ENCODE measurements at places on chromosomes 2 and 18.

GRCh38 chr2:62267696-62268095 is 71.8 kb downstream of the B3GNT2 start:
- DNase-seq: no peak

DNA sequence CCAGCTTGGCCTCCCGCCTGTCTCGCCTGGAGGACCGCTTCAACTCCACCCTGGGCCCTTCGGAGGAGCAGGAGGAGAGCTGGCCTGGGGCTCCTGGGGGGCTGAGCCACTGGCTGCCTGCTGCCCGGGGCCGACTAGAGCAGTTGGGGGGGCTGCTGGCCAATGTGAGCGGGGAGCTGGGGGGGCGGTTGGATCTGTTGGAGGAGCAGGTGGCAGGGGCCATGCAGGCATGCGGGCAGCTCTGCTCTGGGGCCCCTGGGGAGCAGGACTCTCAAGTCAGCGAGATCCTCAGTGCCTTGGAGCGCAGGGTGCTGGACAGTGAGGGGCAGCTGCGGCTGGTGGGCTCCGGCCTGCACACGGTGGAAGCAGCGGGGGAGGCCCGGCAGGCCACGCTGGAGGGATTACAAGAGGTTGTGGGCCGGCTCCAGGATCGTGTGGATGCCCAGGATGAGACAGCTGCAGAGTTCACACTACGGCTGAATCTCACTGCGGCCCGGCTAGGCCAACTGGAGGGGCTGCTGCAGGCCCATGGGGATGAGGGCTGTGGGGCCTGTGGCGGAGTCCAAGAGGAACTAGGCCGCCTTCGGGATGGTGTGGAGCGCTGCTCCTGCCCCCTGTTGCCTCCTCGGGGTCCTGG is 3.7 kb upstream of the KHK start:
- no peak for DNase-seq

DNA sequence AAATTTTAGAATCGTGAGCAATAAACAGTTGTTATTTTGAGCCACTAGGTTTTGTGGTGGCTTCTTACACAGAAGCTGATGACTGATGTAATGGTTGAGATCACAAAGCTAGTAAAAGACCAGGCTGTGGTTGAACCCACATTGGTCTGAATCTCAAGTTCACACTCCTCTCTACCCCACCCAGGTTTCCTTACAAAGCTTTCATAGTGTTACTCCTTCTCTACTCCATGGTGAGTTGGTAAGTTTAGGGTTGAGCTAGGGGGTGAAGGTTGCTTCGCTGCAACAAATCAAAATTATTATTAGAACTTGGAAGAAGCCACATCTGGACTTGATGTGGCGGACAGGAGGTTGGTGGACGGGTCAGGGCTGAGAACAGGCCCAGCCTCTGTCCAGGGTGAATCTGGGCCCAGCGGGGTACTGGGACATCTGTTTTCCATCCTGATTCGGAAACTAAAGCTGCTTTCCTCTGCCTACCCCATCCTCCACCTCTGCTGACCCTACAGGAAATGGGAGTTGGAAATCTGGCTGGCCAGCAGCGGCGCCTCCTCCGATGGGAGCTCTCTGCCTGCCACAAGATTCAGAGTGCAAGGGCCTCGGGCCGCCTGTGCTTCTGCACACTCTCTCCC is 86.3 kb downstream of the ZFP36L2 start:
- DNase-seq: no peak

DNA sequence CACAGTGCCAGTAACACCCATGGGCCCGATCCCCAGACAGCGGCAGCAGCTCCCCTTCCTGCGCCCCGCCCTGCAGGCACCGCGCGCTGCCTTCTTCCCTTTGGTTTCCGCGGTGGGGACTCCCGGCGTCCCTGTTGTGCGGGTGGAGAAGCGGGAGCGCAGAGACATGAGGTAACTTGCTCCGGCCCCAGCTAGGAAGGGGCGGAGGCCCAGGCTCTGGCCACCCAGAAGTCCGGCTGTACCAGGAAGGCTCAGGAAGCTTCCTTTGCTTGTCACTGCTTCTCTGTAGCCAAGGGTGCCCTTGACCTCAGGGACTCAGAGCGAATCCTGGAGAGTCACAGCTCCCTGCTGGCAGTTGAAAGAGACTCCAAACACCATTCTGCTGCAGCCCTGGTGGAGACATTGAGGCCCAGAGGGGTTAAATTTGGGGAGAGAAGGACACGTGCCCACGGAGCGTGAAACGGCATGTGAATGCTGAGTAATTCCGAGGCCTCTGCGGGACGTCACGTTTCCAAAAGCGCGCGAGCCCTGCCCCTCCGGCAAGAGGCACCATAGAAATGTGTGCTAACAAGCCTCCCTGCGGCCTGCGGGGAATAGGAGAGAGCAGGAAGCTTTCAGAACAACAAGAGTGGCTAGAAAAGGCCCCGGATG is 6.7 kb upstream of the ADCY3 start:
- DNase-seq: no peak

DNA sequence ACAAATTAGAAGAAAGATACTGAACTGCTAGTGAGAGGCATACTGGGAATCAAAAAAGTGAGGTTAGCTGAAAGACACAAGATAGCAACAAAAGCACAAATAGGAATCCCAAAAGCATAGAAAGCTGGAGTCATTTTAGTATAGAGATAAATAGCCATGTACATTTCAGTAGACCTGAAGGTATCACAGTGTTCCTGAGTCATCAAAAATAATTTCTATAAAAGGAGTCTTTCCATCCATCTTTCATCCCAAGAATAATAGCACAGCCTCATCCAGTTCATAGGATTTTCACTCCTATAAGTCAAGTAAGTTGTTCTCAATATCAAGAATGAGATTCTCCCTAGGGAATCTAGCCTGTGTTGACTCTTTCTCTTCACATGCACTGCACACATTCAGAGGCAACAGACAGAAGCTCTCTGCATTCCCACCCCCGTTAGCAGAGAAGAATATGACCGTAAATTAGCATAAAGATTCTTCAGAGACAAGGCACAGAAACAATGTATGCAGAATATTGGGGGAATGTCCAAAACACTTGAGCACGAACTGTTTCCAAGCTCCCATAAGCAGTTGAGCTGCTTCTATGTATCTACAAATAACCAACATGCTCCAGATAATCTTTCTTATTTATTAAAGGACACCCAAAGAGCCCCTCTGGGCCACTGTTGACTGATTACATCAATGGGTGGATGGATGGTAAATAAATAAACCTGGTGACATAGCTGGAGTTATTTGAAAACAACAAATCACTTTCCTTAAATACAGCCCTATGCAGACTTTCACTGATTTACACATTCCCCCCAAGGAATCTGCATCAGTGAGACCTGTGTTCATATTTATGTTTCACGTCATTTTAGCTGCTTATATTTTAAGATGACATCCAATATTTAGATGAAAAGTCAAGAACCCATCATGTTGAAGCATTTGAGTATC is 174.5 kb upstream of the PKDCC start:
- no peak for DNase-seq

DNA sequence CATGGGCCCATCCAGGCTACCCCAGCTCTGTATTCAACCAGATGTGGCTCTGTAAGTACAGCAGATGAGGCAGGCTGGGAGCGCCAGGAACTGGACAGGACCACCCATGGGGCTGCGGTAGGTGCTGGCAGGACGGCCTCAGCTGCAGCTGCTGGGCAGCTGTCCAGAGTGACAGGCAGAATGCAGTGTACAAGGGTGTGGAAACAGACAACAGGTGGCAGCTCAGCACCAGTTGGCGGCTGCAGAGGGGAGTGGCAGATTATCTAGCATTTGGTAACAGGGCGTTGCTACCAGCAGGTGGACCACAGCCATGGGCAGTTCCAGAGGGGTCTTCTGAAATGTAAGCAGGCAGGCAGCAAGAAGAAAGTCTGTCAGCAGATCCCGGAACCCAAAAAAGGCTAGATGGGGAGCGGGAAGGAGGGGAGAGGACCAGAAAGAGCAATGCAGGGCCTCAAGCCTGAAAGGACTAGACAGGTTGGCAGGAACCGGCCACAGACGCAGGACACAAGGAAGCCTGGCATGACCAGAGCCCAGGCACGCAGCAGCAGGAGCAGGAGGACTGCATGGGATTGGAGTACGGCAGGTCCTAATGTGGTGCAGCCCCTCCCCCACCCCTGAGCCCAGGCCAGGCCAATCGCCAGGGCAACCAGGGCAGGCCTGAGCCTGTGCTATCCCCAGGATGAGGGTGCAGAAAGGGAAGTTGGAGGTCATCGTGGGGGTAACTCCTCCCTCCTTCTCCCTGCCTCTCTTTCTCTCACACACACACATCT is 24.7 kb downstream of the PKDCC start:
- DNase-seq: no peak

DNA sequence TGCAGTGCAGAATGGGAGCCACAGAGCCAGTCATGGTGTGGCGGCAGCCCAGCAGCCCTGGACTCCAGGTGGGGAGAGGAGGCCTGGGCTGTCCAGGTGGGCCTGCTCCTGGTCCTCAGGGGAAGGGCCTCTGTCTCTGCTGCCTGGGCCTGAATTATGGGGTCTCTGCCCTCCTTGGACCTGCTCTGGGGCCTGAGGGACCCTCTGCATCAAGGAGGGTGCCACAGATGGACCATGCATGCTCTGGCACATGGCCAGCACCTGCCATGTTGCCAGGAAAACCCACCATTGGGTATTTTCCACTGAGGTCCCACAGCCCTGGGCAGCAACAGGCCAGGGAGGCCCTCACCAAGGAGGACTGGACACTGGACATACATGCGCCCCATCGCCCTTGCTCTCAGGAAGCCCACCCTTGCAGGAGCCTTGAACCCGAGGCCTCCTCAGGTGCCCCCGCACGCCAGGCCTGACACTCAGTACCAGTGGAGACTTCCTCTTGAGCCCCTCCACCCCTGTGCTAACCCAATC is 107.1 kb downstream of the NDUFA10 start:
- no peak for DNase-seq

DNA sequence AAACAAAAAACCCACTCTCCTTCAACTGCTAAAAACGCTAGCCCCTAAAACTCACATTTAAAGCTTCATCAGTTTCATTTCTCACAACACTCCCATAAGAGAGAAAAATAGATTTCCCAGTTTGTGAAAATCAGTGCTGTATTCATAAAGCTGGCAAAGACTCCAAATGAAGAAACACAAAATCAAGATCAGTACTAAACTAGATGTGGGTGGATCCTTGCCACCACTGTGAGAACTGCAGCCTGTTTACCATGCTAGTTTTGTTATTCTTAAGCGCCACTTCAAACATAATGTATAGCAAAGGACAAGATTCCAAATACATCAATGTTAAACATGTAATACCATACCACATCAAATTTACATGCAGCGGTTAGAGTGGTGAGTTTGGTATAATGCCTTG is 104.5 kb upstream of the CCDC150 start:
- DNase-seq: no peak

DNA sequence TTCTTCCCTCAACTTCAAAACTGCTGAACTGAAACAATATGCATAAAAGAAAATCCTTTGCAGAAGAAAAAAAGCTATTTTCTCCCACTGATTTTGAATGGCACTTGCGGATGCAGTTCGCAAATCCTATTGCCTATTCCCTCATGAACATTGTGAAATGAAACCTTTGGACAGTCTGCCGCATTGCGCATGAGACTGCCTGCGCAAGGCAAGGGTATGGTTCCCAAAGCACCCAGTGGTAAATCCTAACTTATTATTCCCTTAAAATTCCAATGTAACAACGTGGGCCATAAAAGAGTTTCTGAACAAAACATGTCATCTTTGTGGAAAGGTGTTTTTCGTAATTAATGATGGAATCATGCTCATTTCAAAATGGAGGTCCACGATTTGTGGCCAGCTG is 8.4 kb downstream of the HOXD8 start:
- DNase-seq: no peak

All from NCI-H2227 treated with DMSO at 0.1 percent for 48 hours (cell line).